ENCODE measurements at places on chromosomes 3 and 15.

GRCh38 chr3:107044677-107045076 is 332.6 kb upstream of the CCDC54 start:
- DNase-seq, result no peak

DNA sequence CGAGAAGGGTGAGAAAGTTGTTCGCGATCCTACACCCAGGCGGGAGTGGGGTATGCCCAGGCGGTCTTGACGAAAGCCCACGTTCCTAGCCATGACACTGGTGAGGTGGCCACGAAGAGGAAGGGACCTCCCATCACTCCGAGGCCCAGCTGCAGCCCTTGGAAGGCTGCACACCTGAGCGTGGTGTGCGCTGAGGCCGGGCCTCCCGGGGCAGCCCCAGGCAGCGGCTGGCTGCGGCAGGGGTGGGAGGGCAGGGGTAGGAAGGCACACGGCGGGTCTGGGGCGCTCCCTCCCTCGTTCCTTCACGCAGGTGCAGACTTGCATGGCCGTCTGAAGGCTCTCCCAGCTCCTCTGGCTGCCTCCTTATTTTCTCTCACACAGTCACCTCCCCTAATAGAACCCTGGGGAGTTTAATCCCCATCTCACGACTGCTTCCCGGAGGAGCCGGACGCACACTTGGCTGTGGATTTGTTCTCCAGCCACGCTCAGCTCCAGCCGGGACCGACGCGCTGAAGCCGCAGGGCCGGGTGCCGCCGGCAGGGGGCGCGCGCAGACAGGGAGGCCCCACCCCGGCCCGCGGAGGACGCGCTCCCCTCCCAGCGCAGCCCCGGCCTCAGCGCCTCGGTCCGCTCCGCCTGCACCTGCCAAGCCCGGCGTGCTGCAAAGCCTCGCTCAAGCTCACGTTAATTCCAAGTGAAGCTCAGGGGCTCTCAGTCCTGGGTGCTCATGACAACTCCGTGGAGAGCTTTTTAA is 37.8 kb upstream of the MUC4 start:
- DNase-seq, result no peak

- DNase-seq, result no peak
These were observed 49.5 kb upstream of the SELENOK start for GRCh38 chr3:53941184-53941583.

DNA sequence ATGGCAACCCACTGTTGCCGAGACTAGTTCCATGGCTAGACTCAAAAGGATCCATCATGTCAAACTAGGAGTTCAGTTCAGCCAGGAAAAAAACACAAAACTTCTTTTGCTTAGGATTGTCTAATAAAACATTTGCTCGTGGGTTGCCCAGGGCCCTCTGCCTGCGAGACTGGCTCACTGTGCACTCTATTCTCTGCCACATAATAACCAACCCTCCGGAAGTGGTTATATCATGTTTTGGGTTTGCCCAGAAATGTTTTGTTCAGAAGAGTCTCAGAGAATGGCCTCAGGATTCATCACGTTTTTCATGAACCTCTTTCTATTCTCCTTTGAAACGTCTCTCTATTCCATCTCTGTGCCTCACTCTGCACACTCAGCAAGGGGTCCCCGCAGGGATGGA is 216.1 kb downstream of the SV2B start:
- DNase-seq, result no peak

- no peak for DNase-seq
These were observed 34.0 kb downstream of the MINDY2 start for GRCh38 chr15:58805095-58805494.

GRCh38 chr3:166706094-166706493 is 674.0 kb downstream of the ZBBX start:
- DNase-seq, result no peak

- DNase-seq, result no peak
These were observed 139.1 kb upstream of the BNIP2 start for GRCh38 chr15:59828263-59828662.

DNA sequence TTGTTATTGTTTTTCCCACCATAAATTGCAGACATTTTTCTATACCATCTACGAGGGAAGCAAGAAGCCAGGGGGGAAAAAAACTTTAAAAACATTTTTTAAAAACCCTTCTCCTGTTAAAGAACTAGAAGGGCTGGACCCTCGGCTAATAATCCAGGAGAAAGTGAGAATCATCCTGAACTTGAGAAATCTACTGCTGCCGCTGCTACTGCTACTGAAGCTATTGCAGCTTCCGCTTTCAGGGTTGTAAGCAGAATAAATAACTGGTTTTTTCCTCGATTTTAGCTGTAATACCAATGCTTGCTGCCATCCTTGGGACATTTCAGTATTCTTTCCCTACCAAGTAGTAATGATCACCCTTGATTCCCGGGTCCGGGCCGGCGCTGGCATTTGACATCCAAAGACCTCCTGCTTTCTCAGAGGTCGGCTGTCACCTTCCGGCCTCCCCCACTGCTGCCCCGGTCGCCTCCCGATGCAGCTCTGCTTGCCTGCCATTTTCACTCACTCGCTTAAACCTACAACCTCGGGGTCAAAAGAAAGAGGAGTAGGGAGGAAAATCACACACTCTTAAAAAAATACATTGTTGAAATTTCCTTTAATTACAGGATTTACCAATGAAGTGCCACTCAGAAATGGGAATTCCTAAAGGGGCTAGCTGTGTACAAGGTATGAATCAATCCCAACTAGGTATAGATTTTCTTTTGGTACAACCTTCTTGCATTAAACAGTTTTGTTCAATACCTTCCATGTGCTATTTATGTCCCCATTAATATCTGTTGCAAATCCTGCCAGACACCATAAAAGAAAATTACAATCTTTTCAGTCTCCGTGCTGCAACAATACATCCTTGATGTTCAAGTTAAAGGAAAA is 674 bp upstream of the MECOM start:
- no peak for DNase-seq

DNA sequence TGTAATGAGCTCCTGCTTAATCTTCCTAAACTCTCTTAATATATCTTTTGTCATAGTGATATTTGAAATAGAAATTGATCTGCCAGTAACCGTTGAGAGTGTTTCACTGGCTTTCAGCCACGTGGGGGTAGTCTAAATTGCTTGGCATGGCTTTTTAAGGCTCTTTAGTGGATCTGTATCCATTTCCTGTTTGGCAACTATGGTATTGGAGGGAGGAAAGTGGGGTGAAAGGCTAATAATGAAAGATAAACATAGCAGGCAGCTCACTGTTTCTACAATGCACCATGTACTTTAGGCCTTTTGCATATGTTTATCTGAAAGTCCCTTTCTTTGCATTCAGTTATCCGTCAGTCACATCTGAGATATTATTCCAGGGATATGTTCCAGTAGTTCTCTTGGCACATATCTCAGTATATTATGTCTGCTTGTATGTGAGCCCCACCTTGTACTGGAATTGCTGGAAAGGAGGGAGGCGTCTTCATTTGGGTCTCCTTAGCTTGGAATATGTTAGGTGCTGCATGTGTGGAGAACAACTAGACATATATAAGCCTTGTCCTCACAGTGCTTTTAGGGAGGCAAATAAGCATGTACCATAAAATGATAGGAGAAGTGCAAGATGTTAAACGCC is 10.8 kb downstream of the TOPAZ1 start:
- no peak for DNase-seq

DNA sequence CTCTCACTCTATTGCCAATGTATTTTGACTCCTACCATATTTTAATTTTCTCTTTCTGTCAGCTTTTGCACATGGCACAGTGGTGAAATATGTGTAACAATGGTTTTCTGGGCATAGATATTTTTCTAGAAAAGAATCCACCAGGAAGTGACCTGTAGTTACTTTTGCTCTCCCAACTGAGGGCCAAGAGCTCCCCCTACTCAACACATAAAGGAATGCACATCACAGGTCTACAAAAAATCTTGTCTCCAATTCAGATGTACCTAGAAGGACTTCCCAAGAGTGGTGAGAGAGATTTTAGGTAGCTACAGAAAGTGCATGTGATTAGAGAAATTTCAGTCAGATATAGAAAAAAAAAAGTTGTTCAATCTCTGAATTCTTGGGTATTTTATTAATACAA is 15.6 kb downstream of the CPA3 start:
- DNase-seq, result no peak

DNA sequence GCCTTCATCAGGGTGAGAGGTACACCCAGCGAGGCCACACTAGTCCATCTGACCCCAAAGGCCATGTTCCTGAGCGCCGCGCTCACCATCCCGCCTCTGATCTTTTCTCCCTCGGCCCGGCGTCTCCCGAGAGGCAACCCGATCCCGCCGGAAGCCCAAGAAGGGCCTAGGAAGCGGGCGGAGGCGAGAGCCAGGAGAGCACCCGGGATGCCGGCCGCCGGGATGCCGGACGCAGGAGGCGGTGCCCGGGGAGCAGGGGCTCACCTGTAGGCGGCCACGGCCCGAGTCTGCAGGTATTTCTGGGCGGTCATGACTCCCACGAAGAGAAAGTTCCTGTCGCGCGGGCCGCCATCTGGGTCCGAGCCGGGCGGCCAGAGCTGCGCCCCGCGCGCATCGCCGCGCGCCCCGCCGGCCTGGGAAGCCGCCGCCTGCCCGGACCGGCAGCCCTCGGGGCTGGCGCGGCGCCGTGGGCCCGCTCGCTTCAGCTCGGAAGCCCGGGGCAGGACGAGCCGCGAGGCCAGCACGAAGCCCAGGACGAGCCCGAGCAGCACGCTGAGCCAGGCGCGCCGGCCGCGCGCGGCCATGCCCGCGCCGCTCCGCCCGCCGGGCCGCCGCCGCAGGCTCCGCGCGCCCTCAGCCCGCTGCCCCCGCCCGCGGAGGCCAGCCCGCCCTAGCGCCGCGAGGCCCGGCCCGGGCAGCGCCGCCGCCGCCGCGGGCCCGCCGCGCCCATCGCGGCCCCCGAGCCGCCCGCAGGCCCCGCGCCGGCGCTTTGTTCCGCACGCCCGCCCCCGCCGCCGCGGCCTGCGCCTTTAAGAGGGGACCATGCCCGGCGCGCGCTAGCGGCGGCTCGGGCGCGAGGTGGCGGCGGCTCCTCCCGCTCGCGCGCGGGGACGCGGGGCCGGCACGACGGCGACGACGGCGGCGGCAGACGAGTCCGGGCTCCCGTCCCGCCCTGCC is 697 bp downstream of the CHSY1 start:
- DNase-seq, result no peak

DNA sequence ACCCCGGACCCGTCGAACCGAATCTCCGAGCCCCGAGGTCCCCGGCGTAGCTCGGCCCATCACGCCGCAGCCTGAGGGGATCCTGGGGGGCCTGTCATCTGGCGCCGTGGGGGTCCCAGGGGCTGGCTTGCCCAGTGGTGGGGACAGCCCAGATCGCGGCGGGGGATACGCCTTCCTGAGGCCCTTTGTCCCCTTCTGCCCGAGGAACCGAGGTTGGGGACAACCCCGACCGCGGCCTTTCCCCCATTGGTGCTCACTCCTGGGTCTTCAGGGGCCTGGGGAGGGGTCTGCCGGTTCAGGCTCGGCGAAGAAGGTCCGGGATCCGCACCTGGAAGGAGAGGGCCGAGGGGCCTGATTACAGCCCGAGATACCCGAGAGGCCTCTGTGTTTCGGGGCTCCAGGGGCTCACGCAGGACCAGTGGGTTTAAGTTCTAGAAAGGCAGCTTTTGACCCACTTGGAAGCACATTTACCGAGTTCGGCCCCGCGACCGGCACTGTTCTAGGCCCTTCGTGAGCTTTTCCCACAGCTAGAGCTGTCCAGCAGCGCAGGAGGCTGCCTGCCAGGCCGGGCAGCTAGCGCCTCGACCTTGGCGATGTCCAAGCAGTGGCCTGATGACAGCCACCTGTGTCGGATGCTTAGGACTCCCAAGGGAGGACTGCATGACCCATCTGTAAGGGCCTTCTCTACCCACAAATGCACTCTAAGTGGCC is 504 bp downstream of the ABHD2 start:
- peak; percentile 18 for DNase-seq

GRCh38 chr3:181613813-181614212 is 97.9 kb upstream of the SOX2 start:
- DNase-seq, result no peak

DNA sequence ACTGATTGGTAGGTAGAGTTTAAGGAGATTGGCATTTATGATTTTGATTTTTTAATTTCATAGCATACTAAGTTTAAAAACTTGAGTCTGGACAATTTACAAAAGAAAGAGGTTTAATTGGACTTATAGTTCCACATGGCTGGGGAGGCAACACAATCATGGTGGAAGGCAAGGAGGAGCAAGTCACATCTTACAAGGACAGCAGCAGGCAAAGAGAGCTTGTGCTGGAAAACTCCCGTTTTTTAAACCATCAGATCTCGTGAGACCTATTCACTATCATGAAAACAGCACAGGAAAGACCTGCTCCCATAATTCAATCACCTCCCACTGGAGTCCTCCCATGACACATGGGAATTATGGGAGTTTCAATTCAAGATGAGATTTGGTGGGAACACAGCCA is 630.9 kb upstream of the NR2F2 start:
- DNase-seq, result no peak

DNA sequence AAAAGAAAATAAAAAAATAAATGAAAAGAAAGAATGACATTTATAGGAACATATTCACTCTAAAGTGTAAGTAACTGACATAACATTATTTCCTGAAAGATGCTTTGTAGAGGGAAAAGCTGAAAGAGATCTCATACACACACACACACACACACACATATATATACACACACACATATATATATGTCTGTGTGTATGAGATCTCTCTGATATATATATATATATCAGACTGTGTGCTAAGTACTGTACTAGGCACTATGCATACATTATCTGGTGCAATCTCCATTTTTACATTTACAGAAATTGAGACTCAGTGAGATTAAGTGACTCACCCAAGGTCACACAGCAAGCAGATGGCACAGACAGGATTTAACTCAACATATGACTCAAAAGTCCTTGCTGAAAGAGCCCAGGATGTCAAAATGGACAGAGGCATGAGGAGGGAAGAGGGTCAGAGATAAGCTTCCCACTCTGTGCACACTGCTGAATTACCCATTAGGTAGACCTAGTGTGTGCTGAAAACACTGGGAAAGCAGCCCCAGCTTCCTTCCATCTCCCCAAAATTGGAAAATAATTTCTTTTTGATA is 15.0 kb downstream of the BHLHE40 start:
- no peak for DNase-seq

- peak; percentile 8 for DNase-seq
These were observed 630 bp downstream of the LXN start for GRCh38 chr3:158671821-158672214.

DNA sequence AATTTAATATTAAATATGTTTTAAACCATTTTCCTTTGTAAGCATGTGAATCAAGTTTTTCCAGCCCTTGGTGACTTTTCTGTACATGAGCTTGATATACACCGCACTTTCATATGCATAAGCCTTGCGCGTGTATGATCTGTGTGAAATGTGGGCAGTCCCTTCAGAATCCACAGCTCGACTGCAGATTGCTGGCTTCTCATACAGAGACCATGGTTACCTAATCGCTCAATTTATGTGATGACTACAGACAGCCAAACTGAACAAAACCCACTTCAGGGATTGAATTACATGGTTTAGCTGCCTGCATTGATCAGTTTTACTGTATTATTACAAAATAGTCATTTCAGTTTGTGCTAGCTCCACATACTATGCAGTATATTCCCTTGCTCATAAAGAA is 212.3 kb upstream of the NECTIN3 start:
- no peak for DNase-seq

DNA sequence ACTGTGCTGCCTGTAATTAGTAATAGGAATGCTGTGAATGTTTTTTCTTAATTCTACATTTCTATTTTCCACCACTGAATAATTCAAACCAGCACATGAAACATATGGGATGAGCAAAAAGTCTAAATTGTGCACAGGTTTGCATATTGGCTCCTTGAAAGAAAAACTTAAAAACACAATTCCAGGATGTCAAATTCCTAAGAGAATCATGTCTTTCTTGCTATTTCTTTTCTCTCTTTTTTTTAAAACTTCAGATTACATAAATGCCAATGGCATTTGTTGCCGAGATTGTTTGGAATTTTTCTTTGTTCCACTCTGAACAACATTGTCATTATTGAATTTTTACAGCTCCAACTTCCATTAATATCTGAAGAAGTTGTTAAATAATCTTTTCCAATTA is 60.8 kb downstream of the VGLL3 start:
- no peak for DNase-seq
